ENCODE measurements at places on chromosomes 3 and 15. TPM values are rescaled to one million over a fixed set of nuclear protein-coding genes. Genes with fewer than 3 reads are reported as not detected.

Gene ROPN1B
- total RNA-seq, result 1.8 TPM

Gene SERINC4
- total RNA-seq, result 0.24 TPM

Gene AGTR1
- 5.3 TPM for total RNA-seq

Gene CIDEC
- 63.3 TPM for total RNA-seq

Gene TMCO5A
- total RNA-seq, result not detected

Gene GOLGA6B
- not detected for total RNA-seq

Gene NAA50
- total RNA-seq, result 86.5 TPM

All from left cardiac atrium (tissue), 4 donors.